ENCODE measurements at places on chromosomes 1 and 21. TPM values are rescaled to one million over a fixed set of nuclear protein-coding genes. Genes with fewer than 3 reads are reported as not detected.

Gene FCRL2
- polyA plus RNA-seq, result not detected

Gene LMX1A
- polyA plus RNA-seq, result not detected

Gene MROH9
- polyA plus RNA-seq, result not detected

DNA sequence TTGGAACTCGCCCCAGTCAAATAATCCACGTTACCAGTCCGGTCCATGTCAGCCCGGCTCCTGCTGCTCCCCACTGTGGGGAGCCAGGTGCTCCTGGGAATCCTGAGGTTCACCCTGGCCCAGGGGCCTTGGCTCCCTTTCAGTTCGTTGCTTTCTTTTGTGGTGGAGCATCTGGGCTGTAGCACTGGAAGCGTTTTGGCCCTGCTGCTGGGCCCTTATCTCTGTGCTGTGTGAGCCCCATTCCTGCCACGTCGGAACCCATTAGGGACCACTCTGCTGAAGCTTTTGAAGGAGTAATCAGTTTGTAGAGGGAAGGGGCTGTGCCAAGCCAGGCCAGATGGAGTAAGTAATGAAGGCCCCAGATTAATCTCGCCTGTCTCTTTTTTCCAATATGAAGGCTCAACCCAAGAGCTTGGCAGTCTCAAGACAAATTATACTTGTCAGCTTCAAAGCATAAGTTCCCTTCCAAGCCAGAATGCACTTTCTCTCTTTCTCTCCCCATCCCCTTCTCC, 82.3 kb downstream of the PGM1 start:
- peak; percentile 80 for DNase-seq

DNA sequence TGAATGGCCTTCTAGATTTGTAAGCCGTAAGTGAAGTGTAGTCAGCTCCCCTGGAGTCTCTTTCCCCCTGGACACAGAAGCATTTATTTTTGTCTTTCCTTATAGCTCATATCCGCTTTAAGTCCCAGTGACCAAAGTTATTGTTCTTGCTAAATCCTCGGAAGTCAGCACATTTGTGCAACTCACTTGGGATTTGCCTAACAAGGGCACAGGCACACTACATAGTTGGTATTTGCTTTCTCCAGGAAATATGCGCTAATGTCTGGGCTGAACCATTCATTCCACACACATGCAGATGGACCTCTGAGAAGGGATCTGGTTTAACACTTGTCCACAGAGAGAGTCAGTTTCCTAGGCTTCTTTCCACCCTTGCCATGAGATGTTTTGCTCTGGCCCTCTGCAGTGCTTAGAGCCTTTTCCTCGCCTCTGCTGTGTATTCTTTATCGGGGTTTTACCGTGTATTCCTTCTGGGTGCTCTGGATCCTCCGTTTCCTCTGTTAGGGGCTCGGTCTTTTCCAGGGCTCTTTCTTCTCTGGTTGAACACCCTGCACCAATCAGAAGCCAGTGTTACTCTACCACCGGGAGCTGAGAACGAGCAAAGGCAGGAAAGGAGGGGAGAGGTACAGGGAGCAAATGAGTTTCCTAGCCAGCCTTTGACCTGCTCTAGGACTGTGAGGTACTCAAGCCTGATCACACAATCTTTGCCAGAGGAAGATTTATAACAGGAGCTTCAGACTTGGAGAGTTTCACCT, 72.4 kb downstream of the ABCA4 start:
- peak; percentile 15 for DNase-seq

DNA sequence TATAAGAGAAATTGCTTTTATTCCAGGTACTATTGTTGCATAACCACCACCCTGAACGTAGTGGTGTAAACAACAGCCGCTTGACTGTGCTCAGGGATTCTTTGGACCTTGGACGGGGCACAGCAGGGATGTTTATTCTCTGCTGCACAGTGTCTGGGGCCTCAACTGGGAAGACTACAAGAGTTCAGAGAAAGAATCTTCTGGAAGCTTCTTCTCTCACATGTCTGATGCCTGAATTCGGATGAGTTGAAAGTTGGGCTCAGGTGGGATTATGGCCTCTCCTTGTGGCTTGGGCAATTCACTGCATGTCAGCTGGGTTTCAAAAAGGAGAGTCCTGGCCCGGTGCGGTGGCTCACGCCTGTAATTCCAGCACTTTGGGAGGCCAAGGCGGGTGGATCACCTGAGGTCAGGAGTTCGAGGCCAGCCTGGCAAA, 19.0 kb upstream of the SSBP3 start:
- no peak for DNase-seq

DNA sequence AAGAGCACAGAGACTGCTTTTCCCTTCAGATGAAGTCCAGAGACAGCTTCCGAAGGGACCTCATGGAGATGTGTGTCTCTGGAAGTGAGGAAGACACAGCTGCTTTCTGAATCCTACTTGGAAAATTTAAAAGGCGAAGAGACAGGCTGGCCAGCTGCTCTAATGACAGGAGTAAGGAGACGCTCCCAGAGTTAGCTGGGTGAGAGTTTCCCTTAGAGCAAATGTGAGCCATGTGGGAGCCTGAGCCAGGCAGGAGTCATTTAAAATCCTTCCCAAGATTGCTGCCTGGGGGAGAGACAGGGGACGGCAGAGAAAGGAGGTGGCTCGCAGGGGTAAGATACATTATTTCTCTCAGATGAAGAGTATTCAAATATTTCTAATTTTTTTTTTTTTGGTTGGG, 53.1 kb downstream of the ZNF326 start:
- DNase-seq, result no peak

- DNase-seq, result peak; percentile 85
Measured at GRCh38 chr1:229759037-229759435, 133.0 kb downstream of the URB2 start.

GRCh38 chr1:22738522-22738921, 27.9 kb downstream of the EPHB2 start:
- DNase-seq, result peak; percentile 63

GRCh38 chr1:24862775-24863483, 67.1 kb downstream of the RUNX3 start:
- no peak for DNase-seq

DNA sequence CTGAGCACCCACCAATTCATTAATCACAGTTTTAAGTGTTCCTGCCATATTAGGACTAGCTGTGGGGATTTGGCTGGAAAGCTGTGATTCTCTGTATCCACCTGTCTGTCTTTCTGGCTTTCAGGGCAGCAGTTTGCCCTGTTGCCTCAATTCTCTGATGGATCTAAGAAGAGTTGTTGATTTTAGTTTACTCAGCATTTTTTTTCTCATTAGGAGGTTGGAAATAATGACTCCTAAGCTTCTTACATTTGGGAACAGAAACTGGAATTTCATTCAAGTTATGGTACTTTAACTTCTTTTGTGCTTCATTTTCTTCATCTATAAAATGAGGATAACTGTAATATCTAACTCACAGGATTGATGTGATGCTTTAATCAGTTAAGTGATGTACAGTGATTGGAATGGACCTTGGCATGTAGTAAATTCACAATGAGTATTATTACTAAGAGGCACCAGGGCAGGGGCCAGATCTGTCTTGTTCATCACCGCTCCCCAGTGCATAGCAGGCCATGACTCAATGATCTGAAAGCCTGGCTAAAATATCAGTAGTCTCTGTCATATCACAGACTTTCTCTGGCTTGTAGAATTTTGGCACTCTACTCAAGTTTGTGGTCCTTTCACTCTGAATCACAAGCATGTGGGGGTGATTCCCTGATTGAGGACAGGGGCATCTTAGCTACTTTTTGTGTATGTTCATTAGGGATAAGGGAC, 51.4 kb upstream of the GREM2 start:
- DNase-seq, result no peak

Gene FGR
- polyA plus RNA-seq, result not detected

DNA sequence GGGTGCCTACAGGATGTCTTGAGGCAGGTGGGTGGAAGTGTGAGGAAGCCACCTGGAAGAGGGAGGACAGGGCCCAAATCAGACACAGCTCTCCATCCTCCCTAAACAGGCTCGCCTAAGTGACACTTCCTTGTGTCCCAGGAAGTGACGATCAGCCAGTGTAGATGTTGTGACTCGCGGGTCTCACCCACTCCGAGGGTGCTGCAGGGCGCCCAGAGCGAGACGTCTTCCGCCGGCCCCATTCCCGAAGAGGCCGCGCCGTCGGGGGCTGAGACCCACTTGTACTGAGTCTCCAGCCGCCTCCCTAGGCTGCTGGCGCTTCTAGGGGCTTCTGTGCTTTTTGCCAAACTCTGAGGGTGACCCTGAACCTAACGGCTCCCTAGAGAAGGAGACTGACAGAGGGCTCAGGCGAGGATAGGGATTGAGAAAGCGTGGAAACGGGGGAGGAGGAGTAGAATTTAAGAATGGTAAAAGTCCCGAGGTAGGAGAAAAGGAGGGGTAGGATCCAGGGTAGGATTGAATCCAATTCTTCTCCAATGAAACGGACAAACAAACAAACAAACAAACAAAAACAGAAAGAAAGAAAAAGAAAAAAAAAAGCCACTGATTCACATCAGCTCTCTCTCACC, 543 bp upstream of the MARK1 start:
- no peak for DNase-seq

Gene YY1AP1
- 87.6 TPM for polyA plus RNA-seq

GRCh38 chr1:98988904-98989555, 15.6 kb downstream of the PLPPR5 start:
- no peak for DNase-seq

- DNase-seq, result no peak
Measured at GRCh38 chr1:53155945-53156344, 13.5 kb upstream of the SLC1A7 start.

DNA sequence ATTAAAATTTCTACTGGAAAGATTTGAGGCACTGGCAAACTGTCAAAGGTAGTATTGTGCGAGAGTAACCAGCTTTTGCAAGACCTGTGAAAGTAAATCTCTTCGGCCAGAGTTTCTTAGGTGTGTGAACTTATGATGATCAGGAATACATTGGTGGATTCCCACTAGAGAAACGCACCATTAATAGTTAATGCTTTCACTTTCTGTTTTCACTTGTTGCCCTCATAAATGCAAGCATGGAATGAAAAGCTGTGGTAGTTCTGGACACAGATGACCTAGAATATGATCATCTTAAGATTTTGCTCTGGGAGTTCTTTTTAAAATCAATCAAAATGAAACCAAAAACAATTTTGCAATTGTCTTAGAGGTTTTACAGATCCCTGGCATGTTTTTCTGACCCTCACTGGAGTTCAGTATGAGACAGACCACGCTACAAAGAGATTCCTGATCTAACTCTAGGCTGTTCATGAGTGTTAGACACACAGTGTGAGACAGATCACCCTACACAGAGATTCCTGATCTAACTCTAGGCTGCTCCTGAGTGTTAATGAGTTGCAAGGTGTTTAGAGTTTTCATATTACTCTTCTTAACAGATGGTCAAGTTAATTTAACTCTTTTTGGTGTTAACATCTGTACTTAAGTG, 98.8 kb downstream of the SDCCAG8 start:
- DNase-seq, result peak; percentile 20

GRCh38 chr1:156268336-156268735, 14.3 kb downstream of the SMG5 start:
- DNase-seq, result no peak

- DNase-seq, result peak; percentile 47
Measured at GRCh38 chr1:159838715-159839114, 12.0 kb downstream of the SLAMF8 start.

- peak; percentile 65 for DNase-seq
Measured at GRCh38 chr1:26161415-26162219, 2.7 kb downstream of the FAM110D start.

GRCh38 chr21:25307489-25307888, 299.8 kb downstream of the MRPL39 start:
- DNase-seq, result peak; percentile 77

- DNase-seq, result peak; percentile 100
Measured at GRCh38 chr1:151311589-151312331, 15.5 kb downstream of the PI4KB start.

DNA sequence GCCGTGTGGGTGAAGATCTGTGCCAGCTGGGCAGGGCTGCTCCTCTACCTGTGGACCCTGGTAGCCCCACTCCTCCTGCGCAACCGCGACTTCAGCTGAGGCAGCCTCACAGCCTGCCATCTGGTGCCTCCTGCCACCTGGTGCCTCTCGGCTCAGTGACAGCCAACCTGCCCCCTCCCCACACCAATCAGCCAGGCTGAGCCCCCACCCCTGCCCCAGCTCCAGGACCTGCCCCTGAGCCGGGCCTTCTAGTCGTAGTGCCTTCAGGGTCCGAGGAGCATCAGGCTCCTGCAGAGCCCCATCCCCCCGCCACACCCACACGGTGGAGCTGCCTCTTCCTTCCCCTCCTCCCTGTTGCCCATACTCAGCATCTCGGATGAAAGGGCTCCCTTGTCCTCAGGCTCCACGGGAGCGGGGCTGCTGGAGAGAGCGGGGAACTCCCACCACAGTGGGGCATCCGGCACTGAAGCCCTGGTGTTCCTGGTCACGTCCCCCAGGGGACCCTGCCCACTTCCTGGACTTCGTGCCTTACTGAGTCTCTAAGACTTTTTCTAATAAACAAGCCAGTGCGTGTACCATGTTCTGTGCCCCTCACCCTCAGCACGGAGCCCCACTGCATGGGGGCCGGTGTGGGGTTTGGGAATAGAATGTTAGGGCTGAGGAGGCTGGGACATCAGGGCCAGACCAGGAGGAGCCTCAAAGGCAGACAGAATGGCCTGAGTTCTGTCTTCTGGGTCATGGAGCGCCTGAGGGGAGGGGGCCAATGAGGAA, 21.3 kb downstream of the SERINC2 start:
- no peak for DNase-seq

Gene LBR
- 39.0 TPM for polyA plus RNA-seq

Gene COL6A2
- 702 TPM for polyA plus RNA-seq

- DNase-seq, result no peak
Measured at GRCh38 chr1:182552527-182552926, 36.5 kb downstream of the RNASEL start.

DNA sequence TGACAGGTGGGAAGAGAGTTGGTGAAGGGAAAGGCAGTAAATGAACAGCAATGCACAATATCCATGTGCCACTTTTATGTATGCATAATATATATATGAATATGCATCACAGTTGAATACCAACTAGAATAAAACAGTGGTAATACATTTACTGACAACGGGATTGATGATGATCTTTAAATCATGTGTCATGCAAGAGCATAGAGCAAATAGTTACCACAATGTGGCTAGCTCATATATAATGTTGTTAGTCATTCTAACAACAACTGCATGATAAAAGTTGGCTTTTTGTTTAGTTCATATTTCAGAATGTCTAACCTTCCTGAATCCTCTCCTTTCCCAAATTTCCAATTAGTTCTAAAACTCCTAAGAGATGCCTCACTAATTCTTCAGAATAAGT, 46.4 kb downstream of the GORAB start:
- no peak for DNase-seq

GRCh38 chr1:70896224-70896623, 151.4 kb downstream of the PTGER3 start:
- DNase-seq, result no peak

- no peak for DNase-seq
Measured at GRCh38 chr1:150535511-150536287, 13.5 kb upstream of the ADAMTSL4 start.

Gene CAMTA1
- polyA plus RNA-seq, result 86.0 TPM
